Activated T-helper 2 cell treated with anti-CD3 and anti-CD28 coated beads, Interferon-gamma antibody, Interleukin-2, Interleukin-4, amounts not matched to agents 10 μg/mL and 5 μg/mL and 100 μg/mL, durations not matched to agents 14 hours and 24 hours and 36 hours (primary cell): ENCODE measurements at places on chromosomes 5 and 9. TPM values are rescaled to one million over a fixed set of nuclear protein-coding genes. Genes with fewer than 3 reads are reported as not detected.

GRCh38 chr9:103319979-103320378, 324.8 kb downstream of the CYLC2 start:
- DNase-seq: no peak

DNA sequence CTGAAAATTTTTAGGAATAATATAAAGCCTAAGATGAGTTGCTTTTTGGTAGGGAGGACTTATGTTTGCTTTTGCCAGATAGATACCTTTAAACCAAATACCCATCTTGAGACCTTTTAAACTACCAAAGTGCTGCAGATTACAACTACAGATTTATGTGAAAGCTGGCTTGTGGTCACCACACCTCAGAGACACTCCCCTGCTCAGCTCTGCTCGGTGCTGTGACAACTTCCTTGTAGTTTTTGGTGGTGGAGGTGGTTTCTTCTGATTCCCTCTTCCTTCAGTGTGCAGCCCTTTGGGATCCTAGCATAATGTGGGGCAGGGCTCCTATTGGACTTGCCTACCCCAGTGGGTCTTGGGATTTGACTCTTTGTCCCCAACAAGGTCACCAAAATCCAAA, 29.2 kb downstream of the GARNL3 start:
- DNase-seq: no peak

GRCh38 chr5:137453483-137454080, 45.5 kb downstream of the SPOCK1 start:
- DNase-seq: no peak

TMEFF1 gene
- total RNA-seq: 0.52 and 1.1 TPM in 2 replicates

NIM1K gene
- total RNA-seq: 0.76 and 1.1 TPM in 2 replicates
